ENCODE measurements at places on chromosomes 4 and X. TPM values are rescaled to one million over a fixed set of nuclear protein-coding genes. Genes with fewer than 3 reads are reported as not detected.

- H3K27ac ChIP-seq: no peak overlapping the region
- no peaks in the 10 kb centered on the region for H3K27me3 ChIP-seq
- no peak for DNase-seq
- H3K4me3 ChIP-seq: no peak overlapping the region
- no peaks in the 10 kb centered on the region for H3K36me3 ChIP-seq
Measured at GRCh38 chrX:13103188-13103913, 58.9 kb upstream of the FAM9C start.

DNA sequence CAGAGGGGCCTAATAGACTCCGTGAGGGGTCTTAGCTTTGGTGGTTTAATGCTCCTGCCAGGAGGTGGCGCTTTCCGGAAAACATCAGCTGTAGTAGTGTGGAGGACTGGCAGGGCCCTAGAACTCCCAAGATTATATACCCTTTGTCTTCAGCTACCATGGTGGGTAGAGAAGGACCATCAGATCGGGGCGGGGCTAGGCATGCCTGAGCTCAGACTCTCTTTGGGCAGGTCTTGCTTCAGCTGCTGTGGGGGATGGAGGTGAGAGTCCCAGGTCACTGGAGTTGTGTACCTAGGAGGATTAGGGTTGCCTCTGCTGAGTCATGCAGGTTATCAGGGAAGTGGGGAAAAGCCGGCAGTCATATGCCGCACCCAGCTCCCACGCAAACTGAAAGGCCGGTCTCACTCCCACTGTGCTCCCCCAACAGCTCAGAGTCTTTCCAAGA is 63.0 kb upstream of the AGA start:
- no peaks in the 10 kb centered on the region for H3K27me3 ChIP-seq
- no peaks in the 10 kb centered on the region for H3K36me3 ChIP-seq
- H3K27ac ChIP-seq: no peak overlapping the region

DNA sequence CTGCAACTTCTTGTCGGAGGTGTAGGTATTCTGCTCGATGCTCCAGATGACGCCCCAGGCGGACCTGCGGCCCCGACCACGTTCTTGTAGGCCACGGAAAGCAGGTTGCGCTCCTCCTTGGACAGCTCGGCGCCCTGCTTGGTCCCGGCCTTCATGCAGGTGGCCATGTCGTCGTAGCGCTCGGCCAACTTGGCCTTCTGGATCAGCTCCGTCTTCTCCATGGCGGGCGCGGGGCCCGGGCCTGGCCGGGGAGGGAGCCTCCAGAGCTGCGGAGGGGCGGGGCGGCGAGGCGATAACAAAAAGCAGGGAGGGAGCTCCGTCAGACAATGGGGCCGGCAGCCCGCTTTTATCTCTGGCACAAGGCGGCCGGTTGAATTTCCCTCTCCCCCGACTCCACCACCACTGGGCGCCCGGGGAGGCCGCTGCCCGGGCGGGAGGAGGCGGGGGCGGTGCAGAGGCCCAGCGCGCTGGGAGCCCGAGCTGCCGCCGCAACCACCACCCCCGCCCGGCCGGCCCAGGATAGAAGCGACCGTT is 28.3 kb upstream of the DRP2 start:
- no peaks in the 10 kb centered on the region for H3K27me3 ChIP-seq
- H3K27ac ChIP-seq: no peak overlapping the region
- H3K4me1 ChIP-seq: no peaks in the 10 kb centered on the region
- H3K4me3 ChIP-seq: no peak overlapping the region
- no peak for DNase-seq

DNA sequence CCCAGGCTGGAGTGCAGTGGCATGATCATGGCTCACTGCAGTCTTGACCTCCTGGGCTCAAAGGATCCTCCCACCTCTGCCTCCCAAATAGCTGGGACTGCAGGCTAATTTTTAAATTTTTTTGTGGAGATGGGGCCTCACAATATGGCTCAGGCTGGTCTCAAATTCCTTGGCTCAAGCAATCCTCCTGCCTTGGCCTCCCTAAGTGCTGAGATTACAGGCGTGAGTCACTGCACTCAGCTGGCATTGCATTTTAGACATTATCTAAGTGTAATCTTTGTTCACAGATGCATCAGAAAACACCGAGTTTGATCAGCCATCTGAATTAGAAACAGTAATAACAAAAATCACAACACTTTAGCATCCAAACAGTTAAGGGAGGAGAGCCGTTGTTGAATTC is 53.4 kb upstream of the CBR4 start:
- no peak overlapping the region for H3K27ac ChIP-seq
- H3K4me3 ChIP-seq: no peak overlapping the region
- no peaks in the 10 kb centered on the region for H3K36me3 ChIP-seq
- no peaks in the 10 kb centered on the region for H3K27me3 ChIP-seq
- peaks cover 10% of the 10 kb centered on the region for H3K4me1 ChIP-seq
- no peak for DNase-seq

DNA sequence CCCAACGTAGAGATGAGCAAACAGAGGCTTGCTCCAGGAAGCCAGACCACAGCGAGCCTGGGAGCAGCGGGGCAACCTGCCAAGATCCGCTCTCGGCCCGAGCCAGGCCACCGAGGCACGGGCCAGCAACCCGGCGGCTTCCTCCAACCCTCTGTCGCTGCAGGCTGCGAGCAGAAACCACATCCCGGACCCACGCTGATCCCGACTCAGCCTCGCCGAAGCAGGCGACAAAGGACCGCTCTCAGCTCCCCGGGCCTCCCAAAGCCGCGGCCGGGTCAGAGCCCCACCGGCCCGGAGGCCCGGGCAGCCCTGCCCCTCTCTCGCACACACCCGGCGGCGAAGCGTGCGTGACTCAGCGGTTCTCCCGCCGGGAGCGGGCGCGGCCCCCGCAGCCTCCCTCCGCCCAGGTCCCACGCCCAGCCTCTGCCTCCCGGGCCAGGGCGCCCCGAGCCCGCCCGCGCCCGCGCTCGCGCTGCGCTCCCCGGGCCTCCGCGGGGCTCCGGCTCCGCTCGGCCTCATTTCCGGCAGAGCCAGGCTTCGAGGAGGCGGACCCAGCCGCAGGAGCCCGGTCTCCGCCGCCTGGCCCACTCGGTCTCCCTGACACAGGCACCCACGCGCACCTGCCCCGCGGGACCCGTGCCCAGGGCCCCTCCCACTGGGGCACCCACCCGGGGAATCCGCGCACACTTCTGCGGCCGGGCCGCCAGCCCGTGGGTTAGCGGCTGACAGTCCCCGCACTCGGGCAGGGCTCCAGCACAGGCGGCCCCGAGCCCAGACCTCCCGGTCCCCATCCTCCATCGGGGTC is 1.7 kb downstream of the PPP2R2C start:
- no peaks in the 10 kb centered on the region for H3K36me3 ChIP-seq
- DNase-seq: peak; percentile 20
- peak overlapping the region; percentile 28 for H3K4me3 ChIP-seq
- H3K27ac ChIP-seq: no peak overlapping the region
- H3K4me1 ChIP-seq: no peaks in the 10 kb centered on the region
- peaks cover 38% of the 10 kb centered on the region for H3K27me3 ChIP-seq

GRCh38 chrX:1026263-1027015 is 186.0 kb downstream of the CRLF2 start:
- no peak overlapping the region for H3K27ac ChIP-seq
- no peaks in the 10 kb centered on the region for H3K4me1 ChIP-seq
- DNase-seq: no peak
- H3K4me3 ChIP-seq: no peak overlapping the region
- no peaks in the 10 kb centered on the region for H3K36me3 ChIP-seq

DNA sequence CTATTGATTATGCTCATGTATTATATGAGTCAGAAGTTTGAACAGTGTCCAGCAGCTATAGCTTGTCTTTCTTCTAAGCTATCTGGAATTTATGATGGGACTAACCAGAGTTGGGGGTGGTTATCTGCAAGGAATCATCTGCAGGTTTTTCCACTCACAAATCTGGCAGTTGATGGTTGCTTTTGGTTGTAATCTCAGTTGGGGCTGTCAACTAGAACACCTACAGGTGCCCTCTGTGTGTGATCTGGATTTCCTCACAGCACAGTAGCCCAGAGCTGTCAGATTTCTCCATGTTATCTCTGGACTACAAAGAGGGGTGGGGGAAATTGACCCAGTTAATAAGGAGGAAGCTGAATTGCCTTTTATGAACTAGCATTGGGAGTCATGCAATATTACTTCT is 51.4 kb upstream of the MAP9 start:
- H3K27ac ChIP-seq: no peak overlapping the region
- no peak overlapping the region for H3K4me3 ChIP-seq
- H3K36me3 ChIP-seq: no peaks in the 10 kb centered on the region
- H3K4me1 ChIP-seq: no peaks in the 10 kb centered on the region

- peak overlapping the region; percentile 74 for H3K27ac ChIP-seq
- DNase-seq: peak; percentile 89
- H3K27me3 ChIP-seq: no peaks in the 10 kb centered on the region
Measured at GRCh38 chr4:143381189-143382118, 44.8 kb downstream of the GAB1 start.

GRCh38 chr4:169485791-169486742 is 126.3 kb downstream of the NEK1 start:
- no peak overlapping the region for H3K4me3 ChIP-seq
- no peak overlapping the region for H3K27ac ChIP-seq
- DNase-seq: peak; percentile 42
- peaks cover 2% of the 10 kb centered on the region for H3K4me1 ChIP-seq
- H3K27me3 ChIP-seq: no peaks in the 10 kb centered on the region

DNA sequence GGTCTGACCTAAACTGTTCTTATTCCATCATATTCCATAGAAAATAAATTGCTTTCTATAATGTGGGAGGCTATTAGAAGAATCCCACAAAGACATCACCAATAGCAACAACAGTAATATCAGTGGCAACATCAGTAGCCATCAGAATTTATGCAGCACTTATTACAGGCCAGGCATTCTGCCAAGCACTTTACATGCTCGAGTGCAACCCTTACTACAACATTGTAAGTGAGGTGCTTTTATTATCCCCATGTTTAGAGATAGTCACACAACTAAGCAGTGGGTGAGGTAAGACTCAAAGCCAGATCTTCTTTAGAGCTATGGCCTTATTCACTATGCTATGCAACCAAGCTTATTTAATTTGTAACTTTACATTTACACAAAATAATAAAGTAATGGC is 317.1 kb upstream of the BMP3 start:
- H3K4me3 ChIP-seq: no peak overlapping the region
- no peak for DNase-seq
- no peaks in the 10 kb centered on the region for H3K27me3 ChIP-seq
- H3K36me3 ChIP-seq: no peaks in the 10 kb centered on the region
- no peaks in the 10 kb centered on the region for H3K4me1 ChIP-seq

GRCh38 chrX:78326401-78326800 is 1.0 kb downstream of the CYSLTR1 start:
- H3K27me3 ChIP-seq: no peaks in the 10 kb centered on the region
- H3K36me3 ChIP-seq: no peaks in the 10 kb centered on the region

GRCh38 chr4:173317004-173317403 is 17.2 kb downstream of the HMGB2 start:
- no peaks in the 10 kb centered on the region for H3K36me3 ChIP-seq
- no peak overlapping the region for H3K4me3 ChIP-seq
- H3K27me3 ChIP-seq: no peaks in the 10 kb centered on the region

DNA sequence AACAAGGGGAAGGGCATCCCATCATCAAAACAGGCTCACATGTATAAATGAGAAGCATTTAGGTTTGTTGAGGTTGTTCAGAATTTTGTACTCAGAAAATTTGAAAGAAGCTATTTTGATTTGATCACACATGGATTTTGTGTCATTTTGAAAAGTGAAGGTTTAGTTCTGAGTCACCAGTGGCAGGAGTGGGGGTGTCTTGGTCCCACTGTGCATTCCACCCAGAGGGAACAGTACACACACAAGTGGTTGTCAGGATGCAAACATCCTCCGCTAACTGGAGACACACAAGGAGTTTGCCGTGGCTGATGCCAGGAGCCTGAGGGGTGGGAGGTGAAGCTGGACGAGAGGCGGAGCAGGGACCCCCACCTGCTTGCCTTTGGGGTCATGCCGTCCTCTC is 198.2 kb upstream of the PSAPL1 start:
- no peak overlapping the region for H3K4me3 ChIP-seq
- DNase-seq: no peak
- peaks cover 41% of the 10 kb centered on the region for H3K4me1 ChIP-seq
- no peaks in the 10 kb centered on the region for H3K36me3 ChIP-seq
- H3K27ac ChIP-seq: no peak overlapping the region

DNA sequence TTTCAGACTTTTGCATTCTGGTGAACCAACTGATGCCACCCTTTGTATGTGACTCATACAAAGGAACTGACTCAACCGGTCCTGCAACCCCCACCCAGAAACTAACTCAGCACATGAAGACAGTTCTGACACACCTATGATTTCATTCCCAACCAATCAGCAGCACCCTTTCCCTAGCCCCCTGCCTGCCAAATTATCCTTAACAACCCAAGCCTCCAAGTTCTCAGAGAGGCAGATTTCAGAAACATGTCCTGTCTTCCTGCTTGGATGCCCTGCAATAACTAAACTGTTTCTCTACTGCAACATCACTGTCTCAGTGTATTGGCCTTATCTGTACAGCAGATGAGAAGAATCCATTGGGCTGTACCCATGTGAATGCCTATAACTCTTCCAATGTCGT is 284.7 kb downstream of the CAMK2D start:
- DNase-seq: no peak
- peaks cover 5% of the 10 kb centered on the region for H3K36me3 ChIP-seq
- peaks cover 4% of the 10 kb centered on the region for H3K4me1 ChIP-seq
- H3K27me3 ChIP-seq: no peaks in the 10 kb centered on the region

GRCh38 chrX:111387470-111388070 is 24.4 kb downstream of the DCX start:
- H3K4me1 ChIP-seq: no peaks in the 10 kb centered on the region
- H3K36me3 ChIP-seq: no peaks in the 10 kb centered on the region
- no peaks in the 10 kb centered on the region for H3K27me3 ChIP-seq
- no peak overlapping the region for H3K27ac ChIP-seq
- no peak for DNase-seq
- H3K4me3 ChIP-seq: no peak overlapping the region

DNA sequence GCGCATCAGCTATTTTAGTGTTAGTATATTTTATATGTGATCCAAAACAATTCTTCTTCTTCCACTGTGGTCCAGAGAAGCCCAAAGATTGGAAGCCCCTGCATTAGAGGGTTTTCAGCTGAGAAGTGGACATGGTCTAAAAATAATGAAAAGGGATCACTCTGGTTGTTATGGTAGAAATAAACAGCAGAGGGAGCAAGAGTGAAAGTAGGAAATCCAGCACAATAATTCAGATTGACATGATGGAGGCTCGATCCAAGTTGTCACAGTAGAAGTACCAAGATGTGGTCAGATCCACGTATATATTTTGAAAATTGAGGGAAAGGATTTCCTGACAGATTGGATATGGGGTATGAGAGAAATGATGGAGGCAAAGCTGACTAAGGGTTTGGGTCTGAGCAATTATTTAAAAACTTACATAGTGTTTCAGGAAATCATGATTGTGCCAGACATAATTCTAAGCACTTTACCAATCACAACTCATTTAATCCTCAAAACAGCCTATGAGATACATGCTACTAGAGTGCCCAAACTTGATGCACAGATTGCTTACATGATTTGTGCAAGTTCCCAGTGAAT is 17.0 kb upstream of the TMEM144 start:
- no peaks in the 10 kb centered on the region for H3K4me1 ChIP-seq
- no peak overlapping the region for H3K4me3 ChIP-seq
- H3K27me3 ChIP-seq: no peaks in the 10 kb centered on the region
- H3K27ac ChIP-seq: no peak overlapping the region
- no peaks in the 10 kb centered on the region for H3K36me3 ChIP-seq
- DNase-seq: peak; percentile 13

Gene SPANXA1
- total RNA-seq: not detected

Gene SMPX
- total RNA-seq: not detected

Gene ARMCX5
- 8.1 TPM for total RNA-seq

Gene ELF4
- total RNA-seq: 30.5 TPM

Gene MAGEA8
- total RNA-seq: not detected

Gene FAM90A26
- total RNA-seq: not detected

Gene ARHGAP6
- total RNA-seq: 0.30 TPM
